ENCODE measurements at places on chromosomes 5 and 9.

DNA sequence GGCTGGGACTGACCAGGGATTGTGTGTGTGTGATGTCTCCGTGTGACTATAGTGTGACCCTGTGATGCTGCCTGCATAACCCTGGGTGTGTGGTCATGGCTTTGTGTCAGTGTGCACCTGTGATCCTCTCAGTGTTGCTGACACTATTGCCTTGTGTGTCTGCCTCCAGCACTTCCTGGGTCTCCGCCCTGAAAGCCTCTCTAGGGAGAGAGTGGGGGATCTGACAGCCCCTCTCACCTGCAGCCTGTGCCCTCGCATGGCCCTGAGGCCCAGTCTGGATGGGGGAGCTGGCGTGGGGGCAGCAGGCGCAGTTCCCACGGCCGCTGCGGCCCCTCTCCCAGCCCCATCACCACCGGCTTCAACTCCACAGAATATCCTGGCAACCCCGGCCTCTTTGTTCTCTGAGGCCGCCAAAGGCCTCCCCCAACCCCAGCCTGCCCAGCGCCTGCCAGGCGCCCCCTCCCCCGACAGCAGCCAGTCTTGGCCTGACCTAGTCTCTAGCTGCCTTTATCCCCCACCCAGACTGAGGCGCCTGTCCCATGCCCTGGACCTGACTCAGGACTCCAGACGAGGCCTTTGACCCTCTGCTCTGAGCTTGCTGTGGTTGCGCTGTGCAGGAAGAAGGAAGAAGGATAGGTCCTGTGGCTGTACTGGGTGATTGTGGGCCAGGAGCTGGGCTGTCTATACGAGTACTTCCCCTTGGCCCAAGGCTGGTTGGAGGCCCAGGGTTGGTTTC is 38.7 kb downstream of the CXXC5 start:
- no peak for DNase-seq

- no peak for DNase-seq
These were observed 12.0 kb upstream of the FAM81B start for GRCh38 chr5:95379133-95379532.

DNA sequence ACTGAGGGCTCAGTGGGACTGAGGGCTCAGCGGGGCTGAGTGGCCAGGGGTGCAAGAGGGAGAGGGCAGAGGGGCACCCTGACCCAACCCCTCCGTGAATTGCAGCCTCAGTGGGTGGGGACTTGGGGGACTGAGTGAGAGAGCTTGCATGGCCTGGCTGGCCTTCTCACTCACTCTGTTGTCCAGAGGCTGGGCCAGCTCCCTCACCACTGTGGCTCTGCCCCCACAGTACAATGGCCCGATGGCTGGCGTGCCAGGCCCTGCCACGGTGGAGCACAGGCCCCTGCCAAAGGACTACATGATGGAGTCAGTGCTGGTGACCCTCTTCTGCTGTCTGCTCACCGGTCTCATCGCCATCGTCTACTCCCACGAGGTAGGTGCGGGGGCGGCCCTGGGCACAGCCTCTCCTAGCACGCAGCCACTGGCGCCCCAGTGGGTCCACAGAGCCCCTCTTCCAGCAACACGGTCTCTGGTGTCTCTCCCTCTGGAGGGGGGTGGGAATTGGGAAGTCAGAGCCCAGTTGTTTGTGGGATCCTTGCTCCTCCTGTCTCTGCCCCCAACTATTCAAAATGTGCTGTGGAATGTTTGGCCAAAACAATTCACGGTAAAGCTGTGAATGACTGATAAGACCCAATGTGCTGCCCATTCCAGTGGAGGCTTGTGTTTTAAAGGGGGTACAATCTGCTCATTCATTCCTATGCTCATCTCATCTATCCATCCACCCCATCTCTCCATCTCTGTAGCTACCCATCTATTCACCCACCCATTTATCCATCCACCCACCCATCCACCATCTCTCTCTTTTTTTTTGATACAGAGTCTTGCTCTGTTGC is 10.7 kb downstream of the PRRT1B start:
- no peak for DNase-seq

- no peak for DNase-seq
These were observed 5.7 kb downstream of the ASS1 start for GRCh38 chr9:130450344-130451003.

DNA sequence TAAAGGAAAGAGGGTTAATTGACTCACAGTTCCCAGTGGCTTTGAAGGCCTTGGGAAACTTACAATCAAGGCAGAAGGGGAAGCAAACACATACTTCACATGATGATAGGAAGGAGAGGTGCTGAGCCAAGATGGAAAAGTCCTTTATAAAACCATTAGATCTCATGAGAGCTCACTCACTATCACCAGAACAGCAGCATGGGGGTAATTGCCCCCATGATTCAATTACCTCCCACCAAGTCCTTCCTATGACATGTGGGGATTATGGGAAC is 99.7 kb downstream of the PTTG1 start:
- no peak for DNase-seq

DNA sequence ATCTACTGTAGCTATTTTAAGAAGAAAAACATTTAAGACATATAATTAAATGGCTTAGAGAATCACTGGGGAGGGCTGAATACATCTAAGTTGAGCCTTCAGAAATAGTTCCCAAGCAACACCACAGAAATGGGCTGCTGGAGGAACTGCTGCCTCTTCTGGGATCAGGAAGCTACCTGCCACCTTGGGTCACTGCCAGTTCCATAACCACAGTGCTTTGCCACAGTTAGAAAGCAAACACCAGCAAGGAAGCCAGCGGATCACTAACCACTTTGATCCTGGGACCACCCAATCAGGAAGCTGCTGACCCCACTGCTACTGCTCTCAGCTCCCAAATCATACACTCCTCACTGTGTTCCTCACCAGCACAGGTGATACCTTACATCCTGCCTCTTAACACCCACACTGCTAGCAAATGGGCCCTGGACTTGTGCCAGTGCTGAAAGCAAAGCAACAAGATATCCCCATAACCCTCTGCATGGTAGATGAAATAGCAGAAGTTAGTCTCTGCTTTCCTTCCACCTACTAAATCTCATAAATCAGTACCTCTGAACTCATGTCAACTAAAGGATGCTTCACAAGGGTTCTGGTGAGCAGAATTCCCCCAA is 346.9 kb downstream of the DEPDC1B start:
- DNase-seq, result no peak

DNA sequence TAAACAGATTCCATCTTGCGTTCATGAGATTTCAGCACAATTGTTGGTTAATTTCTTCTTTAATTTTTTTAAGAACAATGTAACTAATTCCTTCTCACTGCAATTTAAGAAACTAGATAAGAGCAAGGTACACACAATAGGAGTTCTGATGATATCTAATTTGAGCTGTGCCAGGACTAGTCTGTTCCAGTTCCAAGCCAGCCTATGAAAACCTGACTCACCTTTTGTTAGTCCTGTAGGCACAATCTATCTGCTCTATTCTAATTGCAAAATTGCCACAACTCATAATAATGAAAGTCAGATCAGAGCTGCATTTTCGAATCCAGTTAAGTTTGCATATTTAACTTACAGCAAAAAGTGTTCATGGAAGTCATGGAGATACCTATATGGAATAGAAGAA is 494.1 kb upstream of the TUSC1 start:
- no peak for DNase-seq

DNA sequence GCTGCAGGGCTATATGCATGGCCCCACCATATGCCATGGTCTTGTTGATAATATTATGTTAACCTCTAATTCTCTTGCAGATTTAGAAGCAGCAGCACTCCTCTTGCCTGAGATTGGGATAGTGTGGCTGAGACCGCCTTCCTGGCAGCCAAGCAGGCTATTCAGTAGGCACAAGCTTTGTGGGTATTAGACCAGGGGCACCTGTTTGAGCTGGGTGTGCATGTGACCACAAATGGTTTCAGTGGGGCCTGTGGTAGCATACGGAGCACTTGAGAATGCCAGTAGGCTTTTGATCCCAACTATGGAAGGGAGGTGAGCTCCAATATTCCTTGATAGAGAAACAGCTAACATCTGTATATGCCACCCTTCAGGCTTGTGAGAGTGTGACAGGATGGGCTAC is 625.1 kb upstream of the NUDT12 start:
- no peak for DNase-seq

- DNase-seq, result no peak
These were observed 414.8 kb upstream of the CCNH start for GRCh38 chr5:87827539-87827938.

- DNase-seq, result peak; percentile 69
These were observed 592 bp downstream of the TUBB4B start for GRCh38 chr9:137241490-137242268.

DNA sequence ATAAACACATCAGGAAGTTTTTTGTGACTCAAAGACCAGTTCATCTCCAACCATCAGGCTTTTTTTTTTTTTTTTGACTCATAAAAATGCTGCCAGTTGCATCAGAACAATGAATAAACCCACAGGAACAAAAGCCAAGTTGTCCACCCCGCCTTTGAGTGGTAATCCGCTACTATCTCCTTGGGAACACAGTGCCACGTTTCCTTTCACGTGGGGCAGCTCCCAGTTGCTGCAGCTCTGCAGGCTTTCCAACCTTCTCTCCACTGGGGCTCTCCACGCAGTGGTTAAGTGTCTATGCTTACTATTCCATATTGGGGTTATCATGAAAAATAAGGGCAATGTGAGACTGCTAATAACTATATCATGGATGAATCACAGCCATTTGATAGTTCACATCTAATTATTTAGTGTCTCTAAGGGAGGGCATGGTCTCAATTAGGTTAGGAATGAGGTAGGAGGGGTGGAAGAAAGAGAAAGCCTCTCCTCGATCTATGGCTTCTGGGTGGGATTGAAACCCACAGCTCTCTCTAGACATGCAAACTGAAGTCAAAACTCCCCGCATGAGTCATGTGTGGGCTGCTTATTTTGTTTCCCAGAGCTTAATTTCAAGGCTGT is 55.8 kb upstream of the ACTBL2 start:
- no peak for DNase-seq

DNA sequence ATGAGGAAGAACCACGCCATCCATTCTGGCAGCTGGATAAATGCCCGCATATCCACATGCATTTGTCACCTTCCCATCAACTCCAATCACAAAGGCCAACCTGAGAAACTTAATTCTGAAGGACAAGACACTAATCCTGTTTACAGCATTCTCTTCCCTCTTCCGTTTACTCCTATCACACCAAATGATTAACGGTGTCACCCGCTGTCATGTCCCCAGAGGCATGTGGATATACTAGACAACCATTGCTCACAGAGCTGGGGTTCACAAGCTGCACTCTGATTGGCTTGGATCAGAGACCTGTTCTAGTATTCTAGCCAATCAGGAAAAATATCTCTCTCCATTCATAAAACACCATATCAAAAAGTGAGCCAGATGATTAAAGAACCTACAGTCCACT is 3.6 kb downstream of the MACROH2A1 start:
- DNase-seq, result no peak
